NT2/D1 (cell line): ENCODE measurements at places on chromosomes 6 and 20.
A peak's percentile ranks its signal among the peaks of the same experiment; 100 is the strongest.

GRCh38 chr6:42505385-42505718 lies 53.6 kb upstream of the TRERF1 start:
- DNase-seq = no peak

- no peak for DNase-seq
Observed at GRCh38 chr6:113662688-113663333, 194.3 kb upstream of the MARCKS start.

DNA sequence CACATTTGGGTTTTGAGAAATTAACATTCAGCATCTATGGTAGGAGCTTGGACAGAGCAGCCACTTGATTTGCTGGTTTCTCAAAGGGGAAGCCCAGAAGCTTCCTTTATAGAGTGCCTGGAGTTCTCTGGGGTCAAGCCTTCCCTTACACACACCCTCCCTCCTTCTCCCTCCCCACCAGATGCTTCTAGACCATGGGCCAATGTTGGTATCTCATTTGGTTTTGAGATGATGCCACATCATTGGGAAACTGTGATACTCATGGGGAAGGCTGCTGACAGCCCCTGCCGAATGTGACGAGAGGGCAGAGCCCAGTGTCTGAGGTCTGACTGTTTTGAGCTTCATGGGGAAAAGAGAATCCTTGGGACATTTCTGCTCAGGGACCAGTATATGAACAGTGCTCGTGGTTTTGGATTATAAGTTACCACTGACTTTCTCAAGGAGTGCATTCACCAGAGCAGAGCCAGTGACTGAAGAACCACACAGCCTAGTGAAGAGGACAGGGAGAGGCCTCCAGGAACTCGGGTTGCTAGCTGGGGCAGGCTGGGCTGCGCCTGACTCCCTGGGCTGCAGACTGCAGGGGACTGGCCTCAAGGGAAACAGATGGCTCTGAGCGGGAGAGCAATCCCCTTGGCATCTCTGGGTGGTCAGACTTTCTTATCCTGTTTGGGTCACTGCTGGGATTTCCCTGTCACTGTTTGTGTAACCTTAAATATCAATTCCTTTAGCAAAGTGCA lies 46.4 kb upstream of the CST5 start:
- no peak for DNase-seq

DNA sequence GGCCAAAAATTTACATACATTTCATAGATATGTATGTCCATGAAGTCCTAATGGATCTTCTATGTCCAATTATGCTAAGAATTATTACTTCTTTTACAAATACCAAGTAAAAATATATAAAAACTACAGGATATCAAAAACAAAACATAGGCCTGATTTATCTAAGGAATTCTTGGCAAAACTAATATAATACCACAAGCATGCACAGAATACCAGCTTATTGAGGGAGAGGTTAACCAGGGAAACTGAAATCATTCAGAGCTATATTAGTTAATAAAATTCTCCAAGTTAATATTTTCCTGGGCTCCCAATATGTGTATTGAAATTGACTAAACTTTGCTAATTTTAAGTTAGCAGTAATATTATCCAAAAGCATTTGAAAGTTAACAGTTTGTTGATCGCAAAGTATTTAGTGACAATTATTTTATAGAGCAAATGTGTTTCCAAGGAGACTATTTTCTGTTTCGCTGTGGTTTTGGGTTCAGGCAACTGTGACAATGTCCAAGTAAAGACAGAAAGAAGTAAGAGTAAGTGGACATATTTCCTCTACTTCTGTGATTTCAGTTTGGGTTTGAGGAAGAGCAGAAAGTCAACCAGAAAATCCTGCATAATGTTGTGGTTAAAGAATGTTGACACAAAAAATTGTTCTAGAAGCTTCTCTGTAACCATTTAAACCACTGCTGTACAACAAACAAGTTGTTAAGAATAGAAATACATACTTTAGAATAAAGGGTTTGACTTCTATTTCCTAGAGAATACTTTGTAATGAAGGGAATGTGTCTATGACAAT lies 167.4 kb downstream of the COL21A1 start:
- DNase-seq = no peak

GRCh38 chr6:11218102-11218442 lies 14.4 kb downstream of the NEDD9 start:
- DNase-seq = no peak

- DNase-seq = peak; percentile 57
Observed at GRCh38 chr6:1524040-1524480, 85.7 kb upstream of the FOXC1 start.

GRCh38 chr6:40634429-40634828 lies 47.3 kb upstream of the LRFN2 start:
- DNase-seq = no peak

DNA sequence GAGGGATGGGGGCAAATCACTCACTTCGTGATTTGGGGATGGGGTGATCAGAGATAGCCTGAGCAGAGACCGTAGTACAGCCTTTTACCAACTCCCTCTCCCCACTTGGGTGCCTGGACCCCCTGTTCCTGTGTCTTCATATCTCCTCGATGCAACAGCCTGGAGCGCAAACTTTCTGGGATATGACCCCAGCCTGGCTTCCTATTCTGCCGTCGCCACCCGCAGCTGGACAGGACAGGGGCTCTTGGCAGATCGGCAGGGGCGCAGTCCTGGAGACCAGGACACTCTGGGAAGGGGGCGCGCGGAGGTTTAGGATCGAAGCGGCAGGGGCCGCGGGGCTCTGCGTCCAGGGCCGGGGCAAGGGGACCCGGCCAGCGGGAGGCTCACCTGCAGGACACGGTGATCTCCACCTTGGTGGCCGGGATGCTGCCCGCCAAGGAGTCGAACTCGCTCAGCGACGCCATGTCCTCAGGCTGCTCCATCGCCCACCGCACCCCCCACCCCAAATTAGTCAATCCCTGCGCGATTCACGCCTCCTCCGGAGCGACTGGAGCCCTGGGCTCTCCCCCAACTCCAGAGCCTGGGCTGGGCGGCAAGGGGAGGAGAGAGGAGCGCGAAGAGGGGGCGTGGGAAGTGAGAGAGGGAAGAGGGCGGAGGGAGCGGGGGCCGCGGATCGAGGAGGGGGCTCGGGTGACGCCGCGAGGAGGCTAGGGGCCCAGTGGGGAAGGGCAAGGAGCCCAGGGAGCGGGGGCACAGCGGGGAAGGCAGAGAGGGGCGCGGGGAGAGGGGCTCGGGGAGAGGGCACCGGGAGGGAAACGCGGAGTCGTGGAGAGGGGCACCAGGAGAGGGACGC lies at the start of gene CPNE5:
CPNE5 (minus strand) TSS at position 549 of the 853 bp plus-strand sequence; CDS start at position 482, 67 bp downstream.
- no peak for DNase-seq

GRCh38 chr20:53847139-53847836 lies 223.1 kb downstream of the BCAS1 start:
- DNase-seq = no peak

- no peak for DNase-seq
Observed at GRCh38 chr20:16576219-16576618, 3.0 kb upstream of the KIF16B start.

DNA sequence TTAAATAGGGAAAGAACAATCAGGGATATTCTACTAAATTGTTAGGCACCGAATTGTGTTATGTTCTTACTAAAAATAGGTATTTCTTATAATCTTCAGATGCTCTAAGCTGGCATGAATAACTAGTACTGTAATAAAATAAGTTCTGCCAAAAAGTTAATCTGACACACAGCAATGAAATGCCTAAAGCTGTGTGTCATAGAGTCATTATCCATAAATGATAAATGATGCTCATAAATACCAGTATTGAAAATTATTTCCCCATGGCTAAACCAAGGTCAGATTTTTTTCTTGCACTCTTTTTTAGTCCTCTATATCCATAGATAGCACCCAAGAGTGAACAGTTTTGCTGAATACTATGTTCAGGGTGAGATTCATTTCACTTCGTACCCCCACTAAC lies 11.7 kb upstream of the PRIM2 start:
- DNase-seq = no peak

DNA sequence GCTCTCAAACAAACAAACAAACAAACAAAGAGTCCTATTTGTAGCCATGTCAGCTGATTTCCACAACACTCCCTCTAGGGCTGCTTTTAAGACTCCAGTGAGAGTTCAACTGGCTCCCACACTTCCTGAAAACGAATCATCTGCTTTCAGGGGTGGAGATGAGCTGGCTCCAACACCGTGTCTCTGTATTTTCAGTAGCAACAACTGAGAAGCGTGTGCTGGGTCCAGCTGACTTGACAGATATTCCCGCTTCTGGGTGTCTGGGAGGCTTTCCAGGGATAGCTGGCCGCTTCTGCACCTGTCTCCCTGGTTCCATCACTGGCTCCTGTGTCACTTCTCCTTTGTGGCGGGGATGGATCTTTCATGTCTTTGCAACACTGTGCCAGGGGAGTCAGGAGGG lies 272.5 kb upstream of the SOX4 start:
- no peak for DNase-seq

DNA sequence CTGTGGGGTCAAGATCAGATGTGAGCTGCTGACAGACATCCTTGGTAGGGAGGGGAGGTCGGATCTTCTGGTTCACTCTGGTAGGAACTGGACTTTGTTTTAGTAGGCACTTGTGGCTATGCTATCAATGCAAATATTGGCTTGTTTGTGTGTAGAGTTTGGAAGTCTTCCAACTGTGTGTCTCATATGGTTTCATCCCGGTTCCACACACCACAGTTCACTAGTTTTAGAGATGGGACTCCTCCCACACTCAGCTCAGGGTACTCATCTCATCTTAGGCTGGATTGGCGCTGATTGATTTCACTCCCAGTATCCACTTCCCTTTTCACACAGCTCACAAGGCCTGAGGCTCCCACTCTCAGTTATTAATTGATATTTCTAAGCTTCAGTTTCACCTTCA lies 161.3 kb downstream of the THBS2 start:
- no peak for DNase-seq

DNA sequence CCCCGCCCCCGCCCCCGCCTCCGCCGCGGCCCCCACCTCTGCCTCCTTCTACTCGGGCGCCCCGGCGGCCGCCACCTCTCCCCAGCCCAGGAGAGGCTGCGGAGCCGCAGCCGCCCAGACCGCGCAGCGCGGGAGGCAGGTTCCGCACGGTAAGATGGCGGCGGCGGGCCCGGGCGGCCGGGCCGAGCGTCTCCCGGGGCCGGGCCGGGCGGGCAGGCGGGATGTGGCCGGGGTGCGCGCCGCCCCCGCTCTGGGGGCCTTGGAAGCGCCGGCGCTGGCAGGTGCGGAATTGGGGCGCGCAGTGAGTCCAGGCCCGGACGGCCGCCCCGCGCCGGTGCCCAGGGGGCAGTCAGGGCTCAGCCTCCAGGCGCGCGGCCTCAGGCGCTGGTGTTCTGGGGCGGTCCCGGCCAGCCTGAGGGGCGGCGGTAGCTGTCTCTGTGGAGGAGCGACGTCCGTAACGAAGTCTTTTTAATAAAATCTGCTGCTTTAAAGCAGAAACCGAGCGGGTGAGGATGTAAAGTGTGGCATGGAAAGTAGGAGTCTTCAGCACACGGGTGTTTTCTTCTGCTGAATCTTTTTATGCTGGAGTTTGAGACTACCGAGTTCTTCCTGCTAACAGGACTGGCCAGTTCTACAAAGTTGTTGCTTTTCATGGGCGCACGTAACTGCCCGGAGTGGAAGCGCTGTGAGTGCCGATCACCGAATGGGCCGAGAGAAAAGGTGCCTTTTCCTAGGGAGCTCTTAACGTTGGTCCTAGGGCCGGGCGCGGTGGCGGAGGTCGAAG lies at the start of gene GID8:
GID8 (plus strand) TSS at position 43 of the 784 bp plus-strand sequence. CDS start 3,356 bp downstream, outside the sequence.
- DNase-seq = no peak
